Activated T-cell treated with anti-CD3 and anti-CD28 coated beads, Interleukin-2, amount 50 U/mL, for 72 hours (primary cell): ENCODE measurements at places on chromosomes 7 and 10. TPM values are rescaled to one million over a fixed set of nuclear protein-coding genes. Genes with fewer than 3 reads are reported as not detected.

RHOBTB1 gene
- total RNA-seq: not detected

MPP7 gene
- 16.3 TPM for total RNA-seq

CALML5 gene
- total RNA-seq: not detected

TAS2R5 gene
- 2.3 TPM for total RNA-seq

CNTNAP2 gene
- not detected for total RNA-seq

CALCR gene
- not detected for total RNA-seq

VSIR gene
- total RNA-seq: 70.5 TPM

OR2A42 gene
- not detected for total RNA-seq

GIMAP5 gene
- total RNA-seq: 43.5 TPM

TMEM176B gene
- not detected for total RNA-seq

DNAJB12 gene
- 25.2 TPM for total RNA-seq

INPP5F gene
- 12.9 TPM for total RNA-seq

DNA sequence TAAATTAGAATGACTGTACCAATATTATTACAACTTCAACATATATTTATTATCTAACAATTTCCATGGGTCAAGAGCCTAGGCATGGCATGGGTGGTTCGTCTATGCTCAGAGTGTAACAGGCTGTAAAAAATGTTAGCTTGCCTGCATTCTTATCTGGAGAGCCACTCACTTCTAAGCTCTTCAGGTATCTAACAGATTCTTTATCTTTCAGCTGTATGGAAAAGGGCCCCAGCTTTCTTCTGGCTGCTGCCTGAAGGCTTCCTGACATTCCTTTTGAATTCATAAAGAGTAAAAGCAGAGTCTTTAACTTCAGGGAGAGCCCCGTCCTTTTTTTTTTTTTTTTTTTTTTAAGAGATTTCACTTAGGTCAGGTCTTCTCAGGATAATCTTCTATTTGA is 648.8 kb downstream of the NXPH1 start:
- H3K27ac ChIP-seq: no peak overlapping the region
- no peaks in the 10 kb centered on the region for H3K4me1 ChIP-seq
- no peaks in the 10 kb centered on the region for H3K36me3 ChIP-seq
- no peak overlapping the region for H3K4me3 ChIP-seq
- no peak for DNase-seq
- no peaks in the 10 kb centered on the region for H3K27me3 ChIP-seq

DNA sequence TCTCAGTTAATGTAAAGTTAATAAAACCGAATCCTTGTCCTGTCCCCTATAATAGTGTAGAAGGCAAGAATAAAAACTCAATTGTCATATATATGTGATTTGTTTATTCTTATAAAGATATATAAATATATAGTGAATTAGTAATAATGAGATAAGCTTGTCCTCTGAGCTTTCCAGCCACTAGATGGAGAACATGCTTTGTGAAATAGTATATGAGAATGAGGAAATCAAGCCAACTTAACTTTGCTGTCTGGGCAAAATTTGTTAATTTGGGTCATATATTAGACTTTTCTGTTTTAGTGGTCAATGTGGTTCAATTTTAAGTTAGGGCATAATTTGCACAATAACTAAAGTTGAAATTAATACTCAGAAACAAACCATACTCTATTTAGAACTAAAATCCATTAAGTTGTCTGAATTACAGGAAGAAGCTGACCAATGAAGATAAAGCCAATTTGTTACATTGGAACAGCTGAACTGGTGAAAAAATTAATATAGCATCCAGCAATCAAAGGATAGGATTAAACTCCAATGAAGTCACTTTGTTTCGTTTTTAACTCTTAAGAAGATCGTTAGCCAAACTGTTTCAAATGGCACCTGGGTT is 595.0 kb downstream of the ARL4A start:
- no peak overlapping the region for H3K27ac ChIP-seq
- no peak for DNase-seq
- no peak overlapping the region for H3K4me3 ChIP-seq
- no peaks in the 10 kb centered on the region for H3K36me3 ChIP-seq

- no peaks in the 10 kb centered on the region for H3K36me3 ChIP-seq
- H3K4me1 ChIP-seq: no peaks in the 10 kb centered on the region
- H3K4me3 ChIP-seq: no peak overlapping the region
Observed at GRCh38 chr10:21473541-21473940, 51.9 kb downstream of the SKIDA1 start.

GRCh38 chr7:101159696-101160674 is 5.4 kb downstream of the VGF start:
- DNase-seq: no peak
- no peak overlapping the region for H3K4me3 ChIP-seq
- no peak overlapping the region for H3K27ac ChIP-seq
- peaks cover 12% of the 10 kb centered on the region for H3K27me3 ChIP-seq
- H3K36me3 ChIP-seq: no peaks in the 10 kb centered on the region

GRCh38 chr7:68038621-68039314 is 1042.1 kb downstream of the TYW1 start:
- H3K27ac ChIP-seq: no peak overlapping the region
- H3K36me3 ChIP-seq: no peaks in the 10 kb centered on the region
- no peaks in the 10 kb centered on the region for H3K4me1 ChIP-seq
- no peak overlapping the region for H3K4me3 ChIP-seq
- no peak for DNase-seq
- H3K27me3 ChIP-seq: no peaks in the 10 kb centered on the region

DNA sequence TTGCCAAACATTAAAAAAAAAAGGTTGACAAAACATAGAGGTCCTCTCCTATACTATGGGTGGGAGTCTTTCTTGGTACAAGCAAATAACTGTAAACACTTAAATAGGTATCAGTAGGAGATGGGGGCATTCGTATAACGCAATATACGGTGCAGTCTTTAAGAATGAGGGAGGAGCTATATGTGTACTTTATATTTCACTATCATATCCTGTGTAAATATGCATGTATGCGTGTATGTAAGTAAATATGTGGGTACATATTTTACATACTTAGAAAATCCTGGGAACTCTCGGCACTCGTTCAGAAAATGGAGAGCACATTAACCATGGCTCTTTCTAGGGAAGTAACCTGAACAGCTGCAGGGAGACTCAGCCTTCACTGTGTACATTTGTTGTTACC is 82.0 kb upstream of the LRRC18 start:
- no peaks in the 10 kb centered on the region for H3K36me3 ChIP-seq
- H3K4me3 ChIP-seq: no peak overlapping the region
- no peaks in the 10 kb centered on the region for H3K4me1 ChIP-seq
- H3K27me3 ChIP-seq: no peaks in the 10 kb centered on the region

GRCh38 chr7:4022265-4022664 is 659.8 kb upstream of the FOXK1 start:
- peaks cover 3% of the 10 kb centered on the region for H3K36me3 ChIP-seq
- no peaks in the 10 kb centered on the region for H3K4me1 ChIP-seq
- H3K27ac ChIP-seq: no peak overlapping the region

DNA sequence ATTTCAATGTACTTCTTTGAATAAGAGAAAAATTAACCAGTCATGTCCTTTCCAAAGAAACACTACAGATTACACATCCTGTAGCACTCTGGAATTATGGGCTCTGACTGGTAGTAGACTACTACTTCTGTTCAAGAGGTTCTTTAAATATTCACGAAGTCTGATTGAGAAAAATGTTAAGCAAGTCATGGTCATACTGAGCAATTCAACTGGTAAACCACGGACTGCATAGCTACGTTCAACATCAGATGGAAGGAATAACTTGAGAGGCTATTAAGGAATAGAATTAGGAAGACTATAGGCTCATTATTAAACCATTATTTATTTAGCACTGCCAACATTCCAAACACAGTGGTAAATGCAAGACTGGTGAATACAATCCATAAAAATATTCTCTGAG is 160.8 kb downstream of the IMMP2L start:
- no peak overlapping the region for H3K27ac ChIP-seq
- no peaks in the 10 kb centered on the region for H3K27me3 ChIP-seq
- peaks cover 4% of the 10 kb centered on the region for H3K36me3 ChIP-seq
- H3K4me3 ChIP-seq: no peak overlapping the region
- DNase-seq: no peak
- H3K4me1 ChIP-seq: no peaks in the 10 kb centered on the region

GRCh38 chr10:6342096-6342685 is 139.5 kb downstream of the PFKFB3 start:
- peaks cover 40% of the 10 kb centered on the region for H3K4me1 ChIP-seq
- no peak overlapping the region for H3K27ac ChIP-seq
- peaks cover 11% of the 10 kb centered on the region for H3K36me3 ChIP-seq
- DNase-seq: no peak
- H3K4me3 ChIP-seq: no peak overlapping the region

DNA sequence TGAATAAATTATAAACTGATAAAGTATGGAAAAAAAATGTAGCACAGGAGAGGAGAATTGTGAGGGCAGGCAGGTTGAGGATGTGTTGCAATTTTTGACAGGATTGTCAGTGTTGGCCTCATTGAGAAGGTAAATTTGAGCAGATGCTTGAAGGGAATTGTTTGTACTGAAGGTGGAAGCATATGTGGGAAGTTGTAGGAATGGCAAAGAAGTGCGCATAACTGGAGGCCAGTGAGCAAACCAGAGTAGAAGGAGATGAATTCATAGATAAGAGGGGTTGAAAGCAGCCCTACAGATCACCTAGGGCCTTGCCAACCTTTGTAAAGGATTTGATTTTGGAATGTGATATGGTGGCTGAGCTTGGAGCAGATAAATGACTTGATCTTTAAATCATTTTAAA is 6.4 kb downstream of the DNAJB9 start:
- peaks cover 42% of the 10 kb centered on the region for H3K4me1 ChIP-seq
- peak overlapping the region; percentile 35 for H3K27ac ChIP-seq
- no peak for DNase-seq
- H3K4me3 ChIP-seq: peak overlapping the region; percentile 2
- H3K27me3 ChIP-seq: no peaks in the 10 kb centered on the region

DNA sequence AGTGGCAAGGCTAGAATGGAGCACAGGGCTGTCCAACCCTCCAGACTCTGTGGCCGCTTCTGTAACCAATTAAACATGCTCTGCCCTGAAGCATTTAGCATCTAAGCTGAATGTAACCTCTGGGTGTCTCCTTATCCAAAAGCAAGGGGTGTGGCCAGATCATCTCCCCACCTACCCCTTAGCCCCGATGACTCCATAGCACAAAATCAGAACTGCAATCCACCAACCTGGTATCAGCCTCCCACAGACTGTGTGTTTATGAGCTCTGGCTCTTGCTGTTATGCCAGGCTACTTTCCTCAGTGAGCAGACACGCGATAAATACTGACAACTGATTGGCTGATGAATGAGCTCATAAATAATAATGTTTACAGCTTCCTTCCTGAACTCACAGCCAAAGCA is 3.2 kb downstream of the FRMD4A start:
- H3K4me3 ChIP-seq: no peak overlapping the region
- peaks cover 50% of the 10 kb centered on the region for H3K27me3 ChIP-seq
- H3K27ac ChIP-seq: no peak overlapping the region
- H3K4me1 ChIP-seq: no peaks in the 10 kb centered on the region
- DNase-seq: no peak

GRCh38 chr10:62457598-62457997 is 83.4 kb downstream of the ZNF365 start:
- DNase-seq: no peak
- H3K4me3 ChIP-seq: no peak overlapping the region
- no peaks in the 10 kb centered on the region for H3K36me3 ChIP-seq
- H3K4me1 ChIP-seq: no peaks in the 10 kb centered on the region

GRCh38 chr10:102148275-102148674 is 3.9 kb upstream of the NOLC1 start:
- H3K4me1 ChIP-seq: peaks cover 23% of the 10 kb centered on the region
- H3K4me3 ChIP-seq: no peak overlapping the region
- H3K36me3 ChIP-seq: peaks cover 12% of the 10 kb centered on the region
- H3K27ac ChIP-seq: no peak overlapping the region

DNA sequence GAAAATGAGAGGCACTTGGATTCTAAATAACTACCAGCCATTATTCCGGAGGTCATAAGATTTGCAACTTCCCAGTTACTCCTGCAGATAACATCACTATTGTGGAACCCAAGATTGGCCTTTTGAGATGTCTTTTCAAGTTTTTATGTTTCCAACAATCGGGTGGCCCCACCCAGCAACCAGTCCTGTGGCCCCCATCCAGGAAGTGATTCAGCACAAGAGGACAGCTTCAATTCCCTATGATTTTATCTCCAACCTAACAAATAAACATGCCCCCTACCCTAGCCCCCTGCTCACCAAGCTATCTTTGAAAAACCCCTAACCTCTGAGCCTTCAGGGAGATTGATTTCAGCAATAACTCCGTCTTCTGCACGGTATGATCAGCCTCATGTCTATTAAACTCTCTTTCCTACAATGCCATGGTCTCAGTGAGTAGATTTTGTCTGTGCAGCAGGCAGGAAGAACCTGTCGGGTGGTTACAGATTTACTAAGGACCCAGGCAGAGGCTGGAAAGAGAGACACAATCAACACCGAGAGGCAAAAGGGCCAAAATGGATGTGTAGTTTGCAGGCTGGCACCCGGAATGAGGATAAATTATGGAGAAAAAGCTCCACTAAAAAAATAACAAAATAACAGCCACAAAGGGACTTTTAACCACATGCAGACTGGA is 83.9 kb upstream of the UNC5B start:
- no peaks in the 10 kb centered on the region for H3K36me3 ChIP-seq
- no peak for DNase-seq
- H3K4me1 ChIP-seq: peaks cover 7% of the 10 kb centered on the region
- peaks cover 40% of the 10 kb centered on the region for H3K27me3 ChIP-seq
- H3K27ac ChIP-seq: no peak overlapping the region

DNA sequence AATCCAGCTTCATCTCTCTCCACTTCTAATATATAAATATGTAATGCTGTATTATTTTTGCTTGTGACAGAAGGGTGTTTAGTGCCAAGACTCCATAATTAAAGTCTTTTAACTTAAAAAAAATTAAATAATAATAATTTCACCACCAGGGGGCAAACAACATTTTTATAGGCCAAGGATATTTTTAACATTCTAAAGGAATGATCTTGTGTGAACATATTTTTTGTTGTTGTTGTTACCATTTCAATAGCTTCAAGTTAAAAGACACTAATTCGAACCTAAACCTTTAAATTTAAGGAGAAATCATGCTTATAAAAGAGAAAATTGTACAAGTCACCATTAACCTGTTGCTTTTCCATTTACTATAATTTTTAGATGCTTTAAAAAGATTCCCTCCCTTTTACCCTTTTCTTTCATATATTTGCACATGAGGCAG is 7.5 kb upstream of the DNAJC1 start:
- DNase-seq: no peak
- no peaks in the 10 kb centered on the region for H3K4me1 ChIP-seq
- no peak overlapping the region for H3K27ac ChIP-seq
- peaks cover 7% of the 10 kb centered on the region for H3K36me3 ChIP-seq
- no peak overlapping the region for H3K4me3 ChIP-seq

DNA sequence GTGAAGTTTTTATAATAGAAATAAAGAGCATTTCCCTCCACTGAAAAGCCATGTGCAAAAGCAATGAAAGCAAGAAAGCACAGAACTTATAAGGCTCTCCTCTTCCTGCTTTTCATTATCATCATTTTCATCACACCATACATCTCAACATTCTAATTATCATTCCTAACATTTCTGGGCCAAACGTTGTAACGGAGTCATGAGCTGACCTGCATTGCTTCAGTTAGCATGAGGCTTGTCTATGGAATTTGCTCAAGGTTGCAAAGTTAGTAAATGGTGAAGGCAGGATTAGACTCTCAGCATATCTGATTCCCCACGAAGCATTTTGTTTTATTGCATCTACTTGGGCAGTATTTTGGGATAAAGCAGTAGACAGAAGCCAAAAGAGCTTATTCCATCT is 11.4 kb downstream of the SCIN start:
- H3K27me3 ChIP-seq: peaks cover 32% of the 10 kb centered on the region
- DNase-seq: no peak
- no peak overlapping the region for H3K27ac ChIP-seq
- H3K4me1 ChIP-seq: no peaks in the 10 kb centered on the region

GRCh38 chr7:20188567-20188966 is 28.6 kb downstream of the MACC1 start:
- peaks cover 3% of the 10 kb centered on the region for H3K36me3 ChIP-seq
- no peak overlapping the region for H3K27ac ChIP-seq
- no peak overlapping the region for H3K4me3 ChIP-seq
- no peaks in the 10 kb centered on the region for H3K4me1 ChIP-seq
- H3K27me3 ChIP-seq: no peaks in the 10 kb centered on the region
